Fibroblast of mammary gland (primary cell): ENCODE measurements at places on chromosomes 2 and 18.

GRCh38 chr2:150409196-150409595, 78.3 kb downstream of the RND3 start:
- no peak for DNase-seq

DNA sequence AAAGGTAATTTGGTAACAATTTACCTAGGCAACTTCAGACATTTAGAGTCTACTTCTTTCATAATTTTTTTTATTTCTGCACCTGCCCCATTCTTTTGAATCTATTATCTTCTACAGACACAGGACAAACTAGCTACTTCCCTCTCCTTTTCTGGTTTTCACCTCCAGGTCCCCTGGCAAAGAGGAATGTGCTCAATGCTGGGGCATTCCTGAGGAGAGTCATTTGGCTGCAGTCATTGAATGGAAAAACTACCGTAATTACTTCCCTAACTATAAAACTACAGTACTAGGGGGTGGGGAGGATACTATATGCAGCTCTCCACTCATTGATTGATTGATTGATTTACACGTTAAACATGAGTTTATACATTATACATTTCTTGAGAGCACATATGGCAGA, 11.2 kb upstream of the ARHGAP28 start:
- DNase-seq: no peak

- no peak for DNase-seq
These were observed 24.0 kb downstream of the CROCC2 start for GRCh38 chr2:240930096-240930630.

- no peak for DNase-seq
These were observed 21.6 kb upstream of the TMEM17 start for GRCh38 chr2:62527478-62528210.

DNA sequence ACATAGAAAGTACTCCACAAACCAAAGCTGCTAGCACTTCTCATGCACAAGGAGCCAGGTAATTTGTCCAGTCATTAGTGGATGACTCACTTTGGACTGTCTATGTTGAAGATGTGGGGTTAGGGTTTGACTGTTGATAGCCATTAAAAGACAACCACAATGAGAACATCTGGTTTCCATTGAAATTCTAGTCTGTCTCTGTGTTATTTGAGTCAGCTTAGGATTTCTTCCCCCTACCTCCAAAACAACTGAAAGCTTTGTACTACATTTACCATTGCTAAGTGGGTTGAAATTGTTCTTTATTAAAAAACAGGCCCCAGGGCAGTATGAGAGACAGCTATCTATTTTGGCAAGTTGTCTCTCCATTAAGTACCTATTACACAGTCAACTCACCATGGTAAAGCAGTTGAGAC, 50.2 kb upstream of the ANKRD44 start:
- DNase-seq: peak; percentile 91

GRCh38 chr2:166932032-166932431, 43.8 kb downstream of the XIRP2 start:
- peak; percentile 13 for DNase-seq

GRCh38 chr2:118239284-118239683, 151.0 kb downstream of the INSIG2 start:
- peak; percentile 56 for DNase-seq

- no peak for DNase-seq
These were observed 125.6 kb upstream of the DLX2 start for GRCh38 chr2:172228177-172228808.

DNA sequence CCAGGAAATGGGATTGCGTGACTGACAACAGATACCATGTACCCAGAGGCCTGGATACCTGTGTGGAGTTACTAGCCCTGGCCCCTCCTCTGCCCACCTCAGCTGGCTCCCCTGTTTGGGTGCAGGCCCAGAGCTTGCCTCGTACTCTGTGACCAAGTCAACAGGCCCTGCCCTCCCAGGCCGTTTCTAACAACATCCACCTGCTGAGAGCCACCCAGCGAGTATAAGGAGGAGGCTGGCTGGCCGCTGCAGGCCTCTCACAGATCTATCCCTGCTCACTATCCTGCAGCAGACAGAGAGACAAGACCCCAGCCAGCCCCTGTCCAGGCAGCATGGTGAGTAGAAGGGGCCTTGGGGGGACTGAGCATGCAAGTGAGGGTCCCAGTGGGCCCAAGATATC, 12.5 kb upstream of the TUBA4A start:
- DNase-seq: no peak
